ENCODE measurements at places on chromosomes 3 and 15. TPM values are rescaled to one million over a fixed set of nuclear protein-coding genes. Genes with fewer than 3 reads are reported as not detected.

Gene NLGN1
- total RNA-seq = 5.1 TPM

Gene CCDC54
- total RNA-seq = not detected

Gene ACKR4
- total RNA-seq = 4.5 TPM

Gene GRAMD1C
- 1.4 TPM for total RNA-seq

Gene PRR23B
- not detected for total RNA-seq

Gene EFHB
- 1.8 TPM for total RNA-seq

Gene NSUN3
- total RNA-seq = 8.7 TPM

Gene XIRP1
- total RNA-seq = not detected

Gene STAC
- 5.8 TPM for total RNA-seq

Gene PROK2
- 0.34 TPM for total RNA-seq

Gene CLDN16
- total RNA-seq = not detected

Gene C3orf49
- total RNA-seq = not detected

Gene OCA2
- total RNA-seq = not detected

Gene TICRR
- total RNA-seq = 0.22 TPM

Gene GOLGA6L25
- not detected for total RNA-seq

Gene SCN5A
- total RNA-seq = not detected

Gene ATP8B4
- 73.8 TPM for total RNA-seq

Gene FBXO40
- total RNA-seq = not detected

Gene PLSCR4
- 109 TPM for total RNA-seq

Gene XYLB
- 3.0 TPM for total RNA-seq

Gene MOBP
- not detected for total RNA-seq

Gene VWA5B2
- total RNA-seq = not detected

Gene DNAH12
- total RNA-seq = 0.38 TPM

Gene RYR3
- 1.9 TPM for total RNA-seq

Gene GOLGA8N
- total RNA-seq = 19.6 TPM

All from subcutaneous adipose tissue (tissue), 4 donors.